ENCODE measurements at places on chromosomes 7 and 10.

DNA sequence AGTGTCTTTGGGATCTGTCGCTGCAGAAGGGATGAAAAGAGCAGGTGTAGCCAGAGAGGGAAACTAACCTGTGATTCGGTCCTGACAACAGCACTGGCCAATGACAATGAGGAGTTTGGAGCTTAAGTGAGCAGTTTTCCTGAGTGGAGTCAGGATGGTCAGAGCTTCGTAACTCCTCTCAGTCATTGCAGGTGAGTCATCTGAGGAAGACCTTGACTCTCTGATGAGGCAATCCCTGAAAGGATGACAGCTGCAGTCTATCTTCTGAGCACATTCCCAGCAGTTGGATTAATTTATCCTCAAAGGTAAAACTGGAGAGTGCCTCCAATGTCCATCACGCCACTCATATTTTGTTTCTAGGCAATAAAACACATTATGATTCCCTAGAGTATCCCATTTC is 401.9 kb downstream of the POM121L12 start:
- no peak for DNase-seq

- no peak for DNase-seq
These were observed 17.1 kb downstream of the PDSS1 start for GRCh38 chr10:26714415-26715136.

- DNase-seq, result no peak
These were observed 341.2 kb downstream of the PTPRN2 start for GRCh38 chr7:158246272-158246959.

GRCh38 chr10:8639486-8640185 is 585.1 kb downstream of the GATA3 start:
- no peak for DNase-seq

GRCh38 chr7:131578602-131579001 is 22.2 kb upstream of the PODXL start:
- DNase-seq, result no peak

DNA sequence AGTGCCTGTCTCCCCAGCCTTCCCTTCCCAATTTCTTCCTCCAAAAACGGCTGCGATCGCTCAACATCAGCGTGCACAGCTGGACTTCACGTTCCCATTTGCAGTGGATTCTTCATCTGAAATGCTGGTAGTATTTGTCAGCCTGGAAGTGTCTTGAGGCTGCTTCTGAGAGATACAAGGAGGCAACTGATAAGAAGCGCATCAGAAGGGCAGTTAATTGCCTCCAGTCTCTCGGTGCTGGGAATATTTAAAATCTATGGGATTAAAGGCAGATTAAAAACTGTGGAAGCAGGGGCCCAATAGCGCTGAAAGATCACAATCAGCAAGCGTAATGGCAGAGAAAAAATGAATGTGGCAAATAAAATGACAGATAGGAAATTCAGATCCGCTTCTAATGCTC is 450.0 kb downstream of the GATA3 start:
- DNase-seq, result no peak
